ENCODE measurements at places on chromosomes 1 and 21.

- no peak for DNase-seq
Observed at GRCh38 chr1:33973799-33974545, 110.1 kb downstream of the HMGB4 start.

GRCh38 chr21:42578761-42579415, 65.2 kb downstream of the SLC37A1 start:
- DNase-seq: no peak

- peak; percentile 88 for DNase-seq
Observed at GRCh38 chr1:151130987-151131586, 15.3 kb downstream of the SEMA6C start.

- no peak for DNase-seq
Observed at GRCh38 chr1:170126696-170127095, 19.1 kb upstream of the NTMT2 start.

DNA sequence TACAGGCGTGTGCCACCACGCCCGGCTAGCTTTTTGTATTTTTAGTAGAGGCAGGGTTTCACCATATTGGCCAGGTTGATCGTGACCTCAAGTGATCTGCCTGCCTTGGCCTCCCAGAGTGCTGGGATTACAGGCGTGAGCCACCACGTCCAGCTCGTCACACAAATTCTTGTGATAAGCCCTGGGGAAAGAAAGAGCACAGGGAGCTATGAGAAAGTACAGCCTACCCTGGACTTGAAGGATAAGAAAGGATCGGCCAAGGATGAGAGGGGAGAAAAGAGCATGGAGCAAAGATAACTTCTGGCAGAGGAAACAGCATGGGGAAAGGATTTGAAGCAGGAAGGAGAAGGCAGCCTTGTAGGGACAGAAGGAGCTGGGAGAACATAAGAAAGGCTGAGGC, 29.2 kb downstream of the SESN2 start:
- no peak for DNase-seq

GRCh38 chr1:86499987-86500593, 31.4 kb downstream of the CLCA1 start:
- DNase-seq: no peak

GRCh38 chr1:62879962-62880361, 96.0 kb downstream of the ATG4C start:
- no peak for DNase-seq

- DNase-seq: no peak
Observed at GRCh38 chr1:12709696-12710095, 6.2 kb upstream of the AADACL3 start.

DNA sequence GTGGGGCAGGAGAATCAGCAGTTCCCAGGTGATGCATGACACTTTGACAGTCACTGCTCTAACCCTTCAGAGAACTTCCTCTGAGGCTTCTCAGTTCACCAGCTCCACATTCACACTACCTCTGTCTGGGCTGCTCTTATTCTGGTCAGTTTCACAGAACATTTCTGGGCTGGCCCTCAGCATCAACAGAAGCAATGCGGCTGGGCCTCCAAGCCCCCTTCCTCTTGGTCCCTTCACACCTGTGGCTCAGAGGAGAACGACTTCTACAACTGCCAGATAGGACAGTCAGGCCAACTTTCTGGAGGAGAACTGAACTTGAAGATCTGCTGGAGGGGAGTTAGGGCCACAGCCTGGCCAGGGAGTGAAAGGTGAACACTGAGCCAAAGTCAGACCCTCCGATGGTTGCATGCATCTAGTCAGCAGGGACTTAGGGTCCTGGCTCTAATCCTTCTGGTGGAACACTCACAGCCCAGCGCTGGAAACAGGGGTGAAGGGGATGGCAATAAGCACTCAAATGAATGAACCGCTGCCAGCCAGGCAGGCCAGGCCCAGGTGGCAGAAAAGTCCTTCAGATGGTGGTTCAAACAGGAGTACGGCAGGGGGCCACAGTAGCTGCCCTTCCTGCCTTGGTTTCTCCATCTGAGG, 274.1 kb downstream of the FOXD2 start:
- DNase-seq: no peak

DNA sequence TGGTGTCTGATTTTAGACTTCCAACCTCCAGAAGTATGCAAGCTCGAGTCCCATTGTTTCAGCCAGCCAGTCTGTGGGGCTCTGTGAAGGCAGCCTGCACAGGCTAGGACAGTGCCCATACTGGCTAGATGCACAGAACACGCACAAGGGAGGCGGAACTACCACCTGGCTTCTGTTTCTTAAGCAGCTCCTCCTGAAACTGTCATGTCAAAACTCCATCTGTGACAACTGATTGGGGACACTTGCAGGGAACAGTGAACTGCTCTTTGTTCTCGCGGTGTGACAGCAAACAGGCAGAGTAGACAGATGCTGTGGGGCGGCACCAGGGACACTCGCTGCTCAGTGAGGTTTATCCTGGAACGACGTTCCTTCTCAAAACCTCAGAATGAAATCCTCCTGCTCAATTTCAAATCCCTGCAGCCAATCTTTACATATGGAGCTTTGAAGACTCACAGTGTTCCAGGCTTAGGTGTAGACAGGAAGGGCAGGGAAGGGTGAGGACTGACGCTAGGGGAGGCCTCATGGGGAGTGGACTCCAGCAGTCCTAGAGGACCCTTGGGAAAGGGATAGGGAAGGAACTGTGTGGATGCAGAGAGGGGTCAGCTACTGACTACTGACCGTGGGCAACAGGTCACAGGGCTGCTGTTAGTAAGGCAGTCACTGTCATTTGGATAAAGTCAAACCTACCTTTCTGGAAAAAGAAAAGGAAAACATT, 73.8 kb downstream of the ERG start:
- DNase-seq: no peak

DNA sequence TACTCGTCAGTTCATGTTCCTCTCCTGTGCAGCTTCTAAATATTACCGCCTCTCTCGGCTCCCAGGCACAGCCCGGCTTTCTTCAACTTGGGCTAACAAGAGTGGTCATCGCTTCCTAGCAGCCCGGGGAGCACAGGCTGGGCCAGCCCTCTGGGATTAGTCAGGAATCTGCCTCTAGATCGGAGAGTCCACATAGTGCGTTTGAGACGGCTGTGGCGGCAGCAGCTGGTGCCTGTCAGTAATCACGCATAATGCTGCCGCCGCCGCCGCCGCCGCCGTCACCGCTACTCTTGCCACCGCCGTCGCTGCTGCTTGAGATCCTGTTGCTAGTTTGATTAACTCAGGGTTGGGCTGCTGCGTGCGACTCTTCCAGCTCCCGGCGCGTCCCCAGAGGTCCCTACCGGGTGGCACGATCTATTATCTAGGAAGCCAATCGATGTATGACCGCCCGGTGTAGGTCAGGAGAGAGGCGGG, at the start of gene RXRG:
Gene RXRG (minus strand): TSS at position 230 of the 474 bp plus-strand sequence. CDS start 233 bp downstream, outside the sequence.
- DNase-seq: peak; percentile 31

DNA sequence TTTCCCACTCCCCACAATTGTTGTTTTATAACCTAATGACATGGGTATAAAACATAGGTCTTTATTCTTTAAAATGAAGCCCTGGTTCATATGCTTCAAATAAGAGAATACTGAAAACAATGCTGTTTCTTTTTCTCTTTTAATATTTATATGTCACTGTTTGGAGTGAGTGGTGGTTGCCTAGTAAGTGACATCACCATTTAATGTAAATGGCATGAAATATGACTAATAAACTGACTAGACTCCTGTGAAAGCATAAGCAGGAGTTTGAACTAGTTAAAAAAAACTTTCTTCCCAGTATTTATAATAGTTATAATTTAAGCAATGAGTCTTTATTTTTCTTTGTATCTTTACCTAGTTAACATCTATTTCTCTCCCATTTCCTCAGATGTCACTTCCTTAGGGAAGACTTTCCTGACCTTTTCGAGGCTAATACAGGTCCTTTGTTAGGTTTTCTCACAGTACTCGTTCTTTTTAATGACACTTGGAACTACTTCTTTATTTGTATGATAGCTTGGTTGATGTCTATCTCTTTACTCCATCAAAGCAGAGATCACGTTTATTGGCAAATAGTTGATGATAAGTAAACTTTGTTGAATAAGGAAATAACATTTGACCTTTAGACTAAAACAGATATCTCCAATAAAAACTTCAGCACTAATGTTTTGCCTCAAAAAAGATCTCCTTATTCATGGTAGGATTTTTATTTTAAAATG, 105.4 kb upstream of the PDC start:
- DNase-seq: no peak

GRCh38 chr1:102032534-102032933, 35.8 kb upstream of the OLFM3 start:
- no peak for DNase-seq

GRCh38 chr1:176745945-176746344, 283.0 kb downstream of the PAPPA2 start:
- DNase-seq: no peak

DNA sequence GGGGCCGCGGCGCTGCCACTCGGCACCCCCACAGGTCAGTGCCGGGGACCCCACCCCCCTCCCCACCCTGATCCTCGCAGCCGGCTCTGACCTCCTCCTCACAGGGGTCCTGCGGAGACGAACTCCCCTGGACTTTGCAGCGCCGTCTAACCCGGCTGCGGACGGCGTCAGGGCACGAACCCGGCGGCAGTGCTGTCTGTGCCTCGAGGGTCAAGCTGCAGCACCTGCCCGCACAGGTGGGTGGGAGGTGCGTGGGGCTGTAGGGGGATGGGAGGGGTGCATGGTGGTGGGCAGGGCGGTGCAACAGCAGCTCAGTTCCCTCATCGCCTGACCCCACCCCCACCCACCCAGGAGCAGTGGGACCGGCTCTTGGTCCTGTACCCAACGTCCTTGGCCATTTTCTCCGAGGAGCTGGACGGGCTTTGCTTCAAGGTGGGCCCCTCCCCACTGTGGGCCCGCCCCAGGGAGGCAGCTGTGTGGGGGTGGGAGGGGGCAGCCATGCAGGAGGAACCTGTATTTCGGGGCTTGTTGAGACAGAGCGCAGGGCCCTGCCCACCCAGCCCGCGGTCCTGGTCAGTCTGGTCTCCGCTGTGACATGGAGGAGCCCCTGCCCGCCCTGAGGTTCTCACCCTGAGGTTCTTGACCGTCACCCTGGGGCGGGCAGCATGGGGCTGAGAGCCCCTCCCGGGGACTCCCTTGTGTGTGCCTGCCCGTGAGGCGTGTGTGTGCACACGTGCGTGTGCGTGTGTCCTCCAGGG, 4.9 kb downstream of the PLEKHN1 start:
- DNase-seq: no peak

DNA sequence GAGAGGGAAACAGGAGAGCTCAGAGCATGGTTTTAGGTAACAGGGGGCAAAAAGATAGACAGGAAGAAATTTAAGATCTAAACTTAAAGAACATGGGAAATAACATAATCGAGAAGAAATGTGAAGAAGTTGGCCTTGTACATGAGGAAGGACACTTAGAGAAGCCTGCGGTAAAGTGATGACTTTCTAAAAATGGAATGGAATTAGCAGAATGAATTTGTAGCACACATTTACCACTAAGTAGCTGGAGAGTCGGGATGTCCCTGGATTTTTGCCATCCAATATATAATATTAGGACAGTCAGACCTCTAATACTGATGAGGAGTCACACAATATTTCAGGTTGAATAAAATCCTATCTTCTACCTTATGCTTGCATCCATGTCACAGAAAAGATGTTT, 77.7 kb upstream of the C1orf87 start:
- DNase-seq: no peak

DNA sequence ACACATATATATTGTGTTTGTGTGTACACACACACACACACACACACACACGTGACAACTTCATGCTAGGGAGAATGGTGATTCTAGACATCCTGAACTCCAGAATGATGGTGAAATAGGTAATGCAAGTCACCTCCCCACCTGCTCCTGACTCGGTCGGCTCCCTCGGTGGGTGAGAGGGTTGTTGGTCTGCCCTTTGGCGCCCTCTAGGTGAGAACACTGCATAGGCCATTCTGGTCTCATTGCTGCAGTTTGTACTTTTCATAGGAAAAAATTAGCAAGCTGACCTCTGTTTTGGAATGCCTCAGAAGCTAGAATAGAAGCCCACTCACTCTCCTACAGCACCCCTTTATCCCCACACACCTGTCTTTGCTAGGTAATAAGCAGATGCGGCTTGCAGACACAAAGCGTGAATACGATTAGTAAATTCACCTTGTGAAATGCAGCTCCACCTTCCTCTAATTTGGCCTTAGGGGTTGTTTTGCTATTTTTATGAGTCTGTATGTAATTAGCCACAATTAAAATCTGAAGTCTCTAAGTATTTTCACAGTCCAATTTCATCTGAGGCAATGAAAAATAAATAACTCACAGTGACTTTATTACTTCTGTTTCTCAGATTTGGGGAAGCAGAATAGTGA, 130.0 kb upstream of the KCNJ15 start:
- peak; percentile 70 for DNase-seq

- peak; percentile 94 for DNase-seq
Observed at GRCh38 chr1:25675729-25676476, 59.3 kb downstream of the MAN1C1 start.

GRCh38 chr21:25964926-25965325, 205.6 kb downstream of the APP start:
- no peak for DNase-seq

DNA sequence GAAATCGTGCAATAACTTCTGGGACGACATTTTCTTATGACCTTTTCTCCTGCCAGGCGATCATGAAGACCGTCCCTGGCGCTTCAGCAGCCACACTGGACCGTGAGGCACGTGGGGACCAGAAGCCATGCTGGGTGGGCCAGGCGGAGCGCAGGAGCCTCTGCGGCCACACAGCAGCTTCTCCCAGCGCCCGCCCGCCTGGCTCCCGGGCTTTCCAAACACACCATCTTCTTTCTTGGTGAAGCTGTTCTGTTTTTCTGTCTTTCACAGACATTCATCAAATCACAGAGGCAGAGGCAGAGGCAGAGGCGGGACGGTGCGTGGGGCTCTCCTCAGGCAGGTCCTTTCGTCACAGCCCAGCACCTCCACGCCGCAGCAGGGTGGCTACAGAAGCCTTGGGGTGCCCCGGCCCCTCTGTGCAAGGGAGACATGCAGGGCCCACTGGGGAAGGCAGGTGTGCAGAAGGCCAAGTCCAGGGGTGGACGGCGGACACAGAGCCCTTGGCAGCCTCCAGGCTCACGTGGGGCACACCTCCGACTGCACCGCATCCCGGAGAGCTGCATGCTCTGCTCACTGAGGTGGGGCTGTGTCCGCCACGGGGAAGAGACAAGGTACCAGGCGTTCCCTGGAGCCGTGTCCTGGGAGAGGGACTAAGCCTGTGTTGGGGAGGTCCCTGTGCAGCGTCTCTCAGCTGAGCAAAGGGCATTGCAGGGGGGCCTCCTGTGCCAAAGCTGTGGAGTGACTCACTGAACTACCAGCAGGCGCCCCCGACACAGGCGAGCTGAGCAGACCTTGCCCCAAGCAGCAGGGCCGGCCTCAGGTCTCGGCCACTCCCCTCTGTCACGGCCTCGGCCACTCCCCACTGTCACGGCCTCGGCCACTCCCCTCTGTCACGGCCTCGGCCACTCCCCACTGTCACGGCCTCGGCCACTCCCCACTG, 2.6 kb upstream of the TMEM240 start:
- DNase-seq: no peak

- no peak for DNase-seq
Observed at GRCh38 chr1:221335161-221336101, 406.5 kb downstream of the DUSP10 start.

DNA sequence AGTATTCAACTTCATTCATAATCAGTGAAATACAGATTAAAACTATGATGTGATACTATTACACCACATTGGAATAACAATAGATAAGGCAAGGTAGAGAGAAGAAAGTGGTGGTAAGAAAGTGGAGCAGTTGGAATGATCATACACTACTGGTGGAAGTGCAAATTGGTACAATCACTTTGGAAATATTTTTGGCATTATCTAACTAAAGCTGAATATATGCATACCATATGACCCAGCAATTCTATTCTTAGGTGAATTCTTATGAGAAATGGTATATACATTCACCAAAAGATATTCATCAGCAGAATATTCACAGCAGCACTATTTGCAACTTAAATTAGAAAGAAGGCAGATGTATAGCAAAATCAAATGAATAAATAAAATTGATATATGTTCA, 21.4 kb upstream of the PTPRC start:
- no peak for DNase-seq

All from activated CD8-positive, alpha-beta T cell treated with anti-CD3 and anti-CD28 coated beads, Interleukin-2, amount 10 ng/mL, durations not matched to agents 7 days and 5 days (primary cell).